ENCODE measurements at places on chromosomes 2 and 18. TPM values are rescaled to one million over a fixed set of nuclear protein-coding genes. Genes with fewer than 3 reads are reported as not detected.

DNA sequence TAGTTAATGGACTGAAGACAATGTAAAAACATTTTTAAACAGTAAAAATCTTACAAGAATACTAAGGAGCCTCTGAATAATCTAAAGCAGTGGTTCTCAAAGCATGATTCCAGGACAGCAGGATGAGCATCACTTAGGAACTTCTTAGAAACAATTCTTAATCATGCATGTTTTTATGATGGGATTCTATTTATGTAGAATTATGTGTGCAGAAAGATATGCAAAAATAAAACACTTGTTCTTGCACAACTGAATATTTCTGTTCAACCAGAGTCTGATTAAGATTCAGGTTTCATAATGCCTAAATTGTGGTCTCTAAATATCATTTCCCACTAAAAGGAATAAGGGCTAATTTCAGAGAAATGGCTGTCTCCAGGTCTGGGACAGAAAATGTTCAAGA, 69.2 kb upstream of the MTIF2 start:
- H3K4me1 ChIP-seq = no peaks in the 10 kb centered on the region
- H3K27me3 ChIP-seq = no peaks in the 10 kb centered on the region
- no peak for DNase-seq
- H3K4me3 ChIP-seq = no peak overlapping the region
- H3K36me3 ChIP-seq = peaks cover 22% of the 10 kb centered on the region
- H3K27ac ChIP-seq = no peak overlapping the region

GRCh38 chr18:50315100-50315871, 27.8 kb upstream of the CXXC1 start:
- no peak overlapping the region for H3K4me3 ChIP-seq
- DNase-seq = no peak
- H3K27ac ChIP-seq = no peak overlapping the region
- H3K36me3 ChIP-seq = no peaks in the 10 kb centered on the region
- H3K27me3 ChIP-seq = peaks cover 27% of the 10 kb centered on the region
- no peaks in the 10 kb centered on the region for H3K4me1 ChIP-seq

The NLRC4 gene
- total RNA-seq = not detected

DNA sequence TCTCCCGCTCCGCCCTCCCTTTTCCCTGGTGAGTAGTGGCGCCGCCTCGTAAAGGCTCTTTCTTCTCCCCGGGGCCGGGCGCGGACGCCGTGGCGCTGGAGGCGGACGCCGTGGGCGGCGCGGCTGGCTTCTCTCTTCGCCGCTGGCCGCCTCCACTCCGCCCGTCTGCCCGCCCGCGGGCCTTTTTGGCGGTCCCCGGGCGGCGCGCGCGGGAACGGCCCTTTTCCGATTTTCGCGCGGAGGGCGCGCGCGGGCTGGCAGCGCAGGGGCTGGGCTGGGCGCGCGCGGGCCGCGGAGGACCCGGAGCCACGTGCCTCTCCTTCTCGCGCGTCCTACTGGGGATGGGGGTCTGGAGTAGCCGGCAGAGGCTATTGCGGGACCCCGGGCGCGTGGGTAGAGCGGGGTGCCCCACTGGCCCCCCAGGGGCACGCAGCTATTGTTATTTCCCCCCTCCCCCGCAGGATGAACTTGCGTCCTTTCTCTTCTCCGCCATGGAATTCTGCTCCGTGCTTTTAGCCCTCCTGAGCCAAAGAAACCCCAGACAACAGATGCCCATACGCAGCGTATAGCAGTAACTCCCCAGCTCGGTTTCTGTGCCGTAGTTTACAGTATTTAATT, 472 bp downstream of the SLC20A1 start:
- peak; percentile 42 for DNase-seq
- H3K4me1 ChIP-seq = peaks cover 59% of the 10 kb centered on the region
- peak overlapping the region; percentile 84 for H3K27ac ChIP-seq
- H3K27me3 ChIP-seq = no peaks in the 10 kb centered on the region

The RFX8 gene
- 0.68 TPM for total RNA-seq

DNA sequence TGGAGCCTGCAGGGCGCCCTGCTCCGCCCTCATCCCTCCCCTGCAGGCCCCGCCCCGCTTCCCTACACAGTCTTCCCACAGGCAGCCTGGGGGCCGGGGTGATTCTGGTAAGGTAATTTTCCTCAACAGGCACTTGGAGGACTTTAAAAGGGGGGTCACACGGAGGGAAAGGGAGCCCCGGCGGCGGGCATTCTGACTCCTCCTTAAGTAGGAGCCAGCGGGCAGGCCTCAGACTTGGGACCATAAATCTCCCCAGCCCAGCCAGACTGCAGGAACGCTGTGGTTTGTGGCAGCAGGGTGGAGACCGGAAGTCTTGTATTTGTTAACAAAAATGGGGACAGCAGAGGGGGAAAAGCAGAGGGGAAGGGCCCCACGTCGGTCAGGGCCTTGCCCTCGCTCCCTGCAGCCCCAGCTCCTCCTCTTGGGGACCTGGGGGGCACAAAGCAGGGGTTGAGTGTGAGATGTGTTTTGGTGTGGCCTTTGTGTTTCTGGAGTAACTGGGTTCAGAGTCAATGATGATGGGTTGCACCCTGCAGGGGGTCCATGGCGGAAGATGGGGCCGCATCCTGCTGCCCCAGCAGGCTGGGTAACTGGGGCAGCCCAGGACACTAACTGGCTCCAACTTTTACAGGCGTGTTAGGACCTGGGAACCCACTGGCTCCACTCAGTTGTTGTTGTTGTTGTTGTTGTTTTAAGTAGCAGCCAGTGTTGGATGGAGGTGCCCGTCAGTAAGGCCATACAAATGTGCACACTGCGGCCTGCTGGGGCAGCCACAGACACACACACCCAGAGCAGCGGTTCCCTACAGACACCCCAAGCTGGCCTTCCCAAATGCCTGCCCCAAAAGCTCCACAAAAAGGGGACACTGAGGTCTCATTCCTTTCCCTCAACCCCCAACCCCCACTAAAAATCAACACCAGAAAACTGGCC, 27.7 kb downstream of the SMAD7 start:
- H3K27ac ChIP-seq = peak overlapping the region; percentile 36
- peaks cover 69% of the 10 kb centered on the region for H3K4me1 ChIP-seq
- peaks cover 91% of the 10 kb centered on the region for H3K36me3 ChIP-seq
- DNase-seq = peak; percentile 95
- no peaks in the 10 kb centered on the region for H3K27me3 ChIP-seq

The KRTCAP3 gene
- not detected for total RNA-seq

DNA sequence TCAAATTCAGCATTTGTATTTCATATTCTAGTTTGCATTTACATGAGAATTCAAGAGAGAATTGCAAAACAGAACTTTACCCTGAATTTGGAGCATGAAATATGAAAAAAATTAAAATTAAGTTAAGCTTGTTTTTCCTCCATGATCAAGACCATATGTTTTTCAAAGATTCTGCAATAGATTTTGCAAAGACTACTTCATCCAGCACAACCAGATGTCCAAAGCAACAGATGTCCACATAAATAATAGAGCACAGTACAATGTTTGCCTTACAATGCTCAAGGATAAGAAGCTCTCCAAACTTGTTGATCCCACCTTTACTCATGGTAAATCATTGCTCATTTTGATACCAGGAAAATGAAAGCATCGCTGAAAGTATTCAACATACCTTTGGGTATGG, 25.6 kb downstream of the FAP start:
- no peak overlapping the region for H3K4me3 ChIP-seq
- H3K27ac ChIP-seq = no peak overlapping the region
- H3K27me3 ChIP-seq = no peaks in the 10 kb centered on the region
- no peak for DNase-seq

GRCh38 chr18:76378526-76379215, 116.4 kb downstream of the ZNF516 start:
- peaks cover 22% of the 10 kb centered on the region for H3K36me3 ChIP-seq
- H3K27ac ChIP-seq = no peak overlapping the region
- H3K4me1 ChIP-seq = no peaks in the 10 kb centered on the region
- no peak for DNase-seq

- H3K4me1 ChIP-seq = no peaks in the 10 kb centered on the region
- H3K27ac ChIP-seq = no peak overlapping the region
- DNase-seq = no peak
- no peaks in the 10 kb centered on the region for H3K27me3 ChIP-seq
- peaks cover 10% of the 10 kb centered on the region for H3K36me3 ChIP-seq
- H3K4me3 ChIP-seq = no peak overlapping the region
Measured at GRCh38 chr2:10774394-10774793, 38.2 kb downstream of the PDIA6 start.

DNA sequence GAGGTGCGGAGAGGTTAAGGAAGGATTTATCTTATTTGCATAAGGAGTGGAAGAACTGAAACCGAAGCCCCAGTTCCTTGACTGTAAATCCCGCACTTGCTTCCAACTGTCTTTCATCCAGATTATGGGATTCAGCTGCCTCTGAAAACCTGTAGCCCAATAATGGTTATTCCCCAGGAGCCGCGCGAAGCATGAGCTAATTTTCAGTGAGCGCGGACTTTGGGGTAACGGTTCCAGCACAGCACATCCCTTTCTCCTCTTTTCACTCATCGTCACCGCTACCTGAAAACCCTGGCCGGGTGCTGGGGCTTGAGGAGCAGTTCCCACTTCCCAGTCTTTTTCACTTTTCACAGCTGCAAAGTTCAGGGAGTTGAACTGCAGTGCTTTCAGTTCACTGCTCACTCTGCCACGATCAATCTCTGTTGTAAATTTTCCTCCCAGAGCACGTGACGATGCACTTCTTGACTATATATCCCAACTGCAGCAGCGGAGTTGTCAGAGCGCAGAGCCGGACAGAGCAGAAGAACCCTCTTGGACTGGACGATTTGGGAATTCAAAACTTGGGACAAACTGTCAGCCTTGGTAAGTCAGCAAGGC, at the start of gene KCNE4:
Gene KCNE4, plus strand, starts transcription at position 498 of the 597 bp plus-strand sequence. CDS start 641 bp downstream, outside the sequence.
- DNase-seq = no peak
- no peaks in the 10 kb centered on the region for H3K27me3 ChIP-seq
- no peaks in the 10 kb centered on the region for H3K36me3 ChIP-seq

The DYNAP gene
- not detected for total RNA-seq

The SERPINB12 gene
- not detected for total RNA-seq

GRCh38 chr2:222730366-222730999, 59.0 kb downstream of the MOGAT1 start:
- H3K27me3 ChIP-seq = no peaks in the 10 kb centered on the region
- DNase-seq = no peak
- peaks cover 10% of the 10 kb centered on the region for H3K4me1 ChIP-seq
- H3K27ac ChIP-seq = no peak overlapping the region
- no peaks in the 10 kb centered on the region for H3K36me3 ChIP-seq

The KCNS3 gene
- total RNA-seq = 4.9 TPM

GRCh38 chr2:99336804-99337112, 431 bp upstream of the EIF5B start:
- H3K4me3 ChIP-seq = peak overlapping the region; percentile 76
- H3K27ac ChIP-seq = peak overlapping the region; percentile 9
- H3K36me3 ChIP-seq = peaks cover 23% of the 10 kb centered on the region
- no peaks in the 10 kb centered on the region for H3K27me3 ChIP-seq
- H3K4me1 ChIP-seq = peaks cover 6% of the 10 kb centered on the region

DNA sequence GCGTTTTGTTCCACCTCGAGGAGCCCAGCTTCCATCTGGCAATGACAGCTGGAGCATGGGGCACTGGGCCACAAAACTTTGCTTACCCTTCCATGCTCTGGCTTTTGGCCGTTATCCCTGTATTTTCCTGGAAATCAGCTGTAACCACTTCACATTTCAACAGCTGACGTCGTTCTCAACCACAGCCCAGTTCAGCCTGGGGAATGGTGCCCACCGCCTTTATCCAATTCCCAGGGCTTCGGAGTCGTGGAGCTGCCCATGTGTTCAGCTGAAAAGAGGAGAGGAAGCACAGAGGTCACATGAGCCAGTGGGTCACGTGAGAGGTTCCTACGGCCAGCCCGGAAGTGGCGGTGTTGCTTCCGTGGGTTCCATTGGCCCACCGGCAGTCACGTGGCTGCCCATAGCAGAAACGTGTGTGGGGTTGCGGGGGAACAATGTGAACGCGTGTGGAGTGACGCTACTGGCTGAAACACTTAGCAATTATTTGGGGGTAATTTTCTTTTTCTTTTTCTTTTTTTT, 16.7 kb upstream of the EDAR start:
- no peaks in the 10 kb centered on the region for H3K36me3 ChIP-seq
- H3K4me1 ChIP-seq = no peaks in the 10 kb centered on the region
- DNase-seq = no peak

DNA sequence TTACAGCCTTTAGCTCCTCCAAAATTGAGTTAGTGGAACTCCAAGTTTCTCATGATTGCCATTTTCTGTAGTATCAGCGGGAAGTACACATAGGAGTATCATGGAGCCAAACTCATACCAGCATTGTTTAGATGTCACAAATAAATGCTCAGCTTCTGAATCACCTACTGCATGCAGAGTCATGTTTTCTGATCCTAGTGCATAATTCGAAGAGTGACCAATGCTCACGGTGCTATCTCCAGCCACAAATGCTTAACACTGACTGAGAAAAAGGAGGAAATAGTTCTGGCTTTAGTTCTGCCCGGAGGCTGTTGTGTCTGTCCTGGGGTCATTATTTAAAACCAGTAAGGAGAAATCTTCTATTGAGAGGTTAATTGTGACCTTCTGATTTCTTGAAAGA, 45.4 kb upstream of the LRATD1 start:
- H3K27me3 ChIP-seq = no peaks in the 10 kb centered on the region
- H3K4me3 ChIP-seq = no peak overlapping the region
- H3K36me3 ChIP-seq = no peaks in the 10 kb centered on the region
- H3K4me1 ChIP-seq = no peaks in the 10 kb centered on the region

DNA sequence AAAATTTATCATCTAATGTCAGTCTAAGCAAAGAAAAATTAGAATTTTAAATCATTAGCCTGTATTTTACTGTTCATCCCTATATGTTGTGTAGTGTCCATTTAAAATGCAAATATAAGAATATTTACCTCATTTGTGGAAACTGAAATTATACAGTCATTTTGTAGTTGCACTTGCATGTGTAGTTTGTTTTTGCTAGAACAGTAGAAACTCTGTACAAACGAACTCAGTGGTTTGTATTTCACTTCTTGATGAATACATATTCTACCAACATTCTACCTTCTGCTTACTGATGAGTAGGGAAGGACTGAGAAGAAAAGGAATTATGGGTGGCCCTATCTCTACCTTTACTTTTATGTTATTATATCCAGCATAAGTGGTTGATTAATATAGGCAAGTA, 29.7 kb downstream of the BMPR2 start:
- no peak for DNase-seq
- H3K27me3 ChIP-seq = no peaks in the 10 kb centered on the region
- H3K27ac ChIP-seq = no peak overlapping the region
- H3K36me3 ChIP-seq = peaks cover 3% of the 10 kb centered on the region
- H3K4me3 ChIP-seq = no peak overlapping the region
- peaks cover 7% of the 10 kb centered on the region for H3K4me1 ChIP-seq

DNA sequence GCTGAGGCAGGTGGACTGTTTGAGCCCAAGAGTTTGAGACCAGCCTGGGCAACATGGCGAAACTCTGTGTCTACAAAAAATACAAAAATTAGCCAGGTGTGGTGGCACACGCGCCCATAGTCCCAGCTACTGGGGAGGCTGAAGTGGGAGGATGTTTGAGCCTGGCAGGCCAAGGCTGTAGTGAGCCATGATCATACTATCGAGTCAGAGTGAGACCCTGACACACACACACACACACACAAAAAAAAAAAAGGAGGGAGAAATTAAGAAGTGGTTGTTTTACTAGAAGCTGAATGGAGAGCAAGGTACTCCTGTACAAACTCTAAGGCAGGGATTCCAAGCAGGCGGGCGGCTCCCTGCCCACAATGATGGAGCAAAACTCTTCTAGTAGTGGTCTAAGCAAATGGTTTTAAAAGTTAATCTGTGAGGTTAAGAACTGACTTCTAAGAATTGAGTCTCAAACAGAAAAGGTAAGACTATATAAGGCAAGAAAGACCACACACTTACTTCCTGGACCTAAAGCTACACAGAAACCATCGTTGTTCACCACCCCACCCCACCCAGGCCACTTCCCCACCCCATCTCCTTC, 2.6 kb downstream of the ANKRD44 start:
- H3K4me3 ChIP-seq = no peak overlapping the region
- no peak for DNase-seq
- peaks cover 27% of the 10 kb centered on the region for H3K4me1 ChIP-seq
- H3K27me3 ChIP-seq = no peaks in the 10 kb centered on the region

GRCh38 chr2:189824694-189825396, 40.6 kb downstream of the PMS1 start:
- H3K36me3 ChIP-seq = peaks cover 3% of the 10 kb centered on the region
- no peak for DNase-seq
- no peak overlapping the region for H3K27ac ChIP-seq
